ENCODE measurements at places on chromosomes 2 and 18.

DNA sequence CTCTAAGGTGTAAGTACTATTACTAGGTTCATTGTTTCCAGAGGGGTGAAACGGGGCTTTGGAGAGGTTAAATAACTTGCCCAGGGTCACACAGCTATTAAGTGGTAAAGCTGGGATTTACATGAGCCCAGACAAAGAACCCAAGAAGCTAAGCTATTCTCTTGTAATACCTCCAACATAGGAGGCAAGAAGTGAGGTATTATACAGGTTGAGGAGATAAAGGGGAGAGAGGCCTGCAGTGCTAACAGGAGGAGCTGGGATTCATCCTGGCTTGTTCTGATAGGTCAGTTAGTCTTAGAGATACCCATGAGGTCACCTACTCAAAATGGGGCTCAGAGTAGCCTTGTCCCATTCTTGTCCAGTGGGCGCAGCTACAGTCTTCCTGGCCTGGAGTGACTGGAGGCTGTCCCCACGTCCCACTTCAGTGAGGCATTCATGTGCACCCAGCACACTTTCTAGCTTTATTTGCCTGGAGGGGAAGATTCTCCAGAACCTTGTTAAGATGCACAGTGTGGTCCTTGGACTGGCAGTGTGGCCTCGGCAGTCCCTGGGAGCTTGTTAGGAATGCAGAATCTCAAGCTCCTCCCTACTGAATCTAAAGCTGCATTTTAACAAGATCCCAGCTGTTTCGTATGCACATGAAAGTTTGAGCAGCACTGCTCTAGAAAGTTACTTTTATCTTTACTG lies 63.5 kb downstream of the MEIS1 start:
- DNase-seq: no peak

DNA sequence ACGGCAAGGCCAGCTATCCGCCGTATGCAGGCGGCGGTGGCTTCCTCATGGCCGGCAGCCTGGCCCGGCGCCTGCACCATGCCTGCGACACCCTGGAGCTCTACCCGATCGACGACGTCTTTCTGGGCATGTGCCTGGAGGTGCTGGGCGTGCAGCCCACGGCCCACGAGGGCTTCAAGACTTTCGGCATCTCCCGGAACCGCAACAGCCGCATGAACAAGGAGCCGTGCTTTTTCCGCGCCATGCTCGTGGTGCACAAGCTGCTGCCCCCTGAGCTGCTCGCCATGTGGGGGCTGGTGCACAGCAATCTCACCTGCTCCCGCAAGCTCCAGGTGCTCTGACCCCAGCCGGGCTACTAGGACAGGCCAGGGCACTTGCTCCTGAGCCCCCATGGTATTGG lies 3.1 kb downstream of the B3GNT7 start:
- no peak for DNase-seq

DNA sequence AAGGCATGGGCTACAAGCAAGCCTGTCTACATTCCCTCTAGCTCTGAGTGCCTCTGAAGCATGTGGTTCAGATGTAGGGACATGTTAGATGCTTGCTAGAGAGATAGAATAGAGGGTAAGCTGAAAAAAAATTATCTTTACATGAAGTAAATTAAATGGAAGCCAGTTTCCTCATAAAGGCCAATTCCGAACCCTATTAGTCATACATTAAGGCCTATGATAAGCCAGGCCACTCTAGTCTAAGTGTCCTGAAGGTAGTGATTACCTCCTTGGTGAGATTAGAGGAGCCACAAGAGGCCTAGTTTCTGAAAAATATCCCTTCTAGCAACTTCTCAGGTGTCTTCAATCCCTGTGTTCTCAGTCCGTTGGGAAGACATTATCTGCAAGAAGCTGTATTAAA lies 72.4 kb upstream of the NPAS2 start:
- peak; percentile 28 for DNase-seq

GRCh38 chr18:32280188-32280783 lies 90.4 kb downstream of the MEP1B start:
- no peak for DNase-seq

DNA sequence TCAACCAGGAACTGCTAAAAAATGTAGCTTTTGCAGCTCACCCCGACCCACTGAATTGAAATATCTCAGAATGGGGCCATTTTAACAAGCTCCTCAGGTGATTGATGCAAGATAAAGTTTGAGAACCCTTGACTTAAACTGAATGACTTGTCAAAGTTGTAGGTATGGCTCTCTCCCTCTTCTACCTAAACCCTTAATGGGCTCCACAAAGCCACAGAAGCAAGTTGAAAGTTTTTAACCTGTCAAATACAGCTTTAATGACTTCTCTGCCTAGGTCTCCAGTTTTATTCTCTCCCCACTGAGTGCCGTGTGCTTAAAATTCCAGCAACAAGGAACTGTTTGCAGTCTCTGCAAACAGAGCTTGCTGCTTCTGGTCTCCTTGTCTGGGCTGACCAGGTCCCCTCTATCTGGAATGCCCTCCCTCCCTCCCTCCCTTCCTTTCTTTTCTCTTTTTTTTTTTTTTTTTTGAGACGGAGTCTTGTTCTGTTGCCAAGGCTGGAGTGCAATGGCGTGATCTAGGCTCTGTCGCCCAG lies 19.7 kb upstream of the RNF125 start:
- no peak for DNase-seq

- DNase-seq: no peak
Observed at GRCh38 chr2:215895330-215895729, 118.0 kb downstream of the MREG start.

- DNase-seq: no peak
Observed at GRCh38 chr2:106075048-106075447, 119.1 kb downstream of the UXS1 start.

DNA sequence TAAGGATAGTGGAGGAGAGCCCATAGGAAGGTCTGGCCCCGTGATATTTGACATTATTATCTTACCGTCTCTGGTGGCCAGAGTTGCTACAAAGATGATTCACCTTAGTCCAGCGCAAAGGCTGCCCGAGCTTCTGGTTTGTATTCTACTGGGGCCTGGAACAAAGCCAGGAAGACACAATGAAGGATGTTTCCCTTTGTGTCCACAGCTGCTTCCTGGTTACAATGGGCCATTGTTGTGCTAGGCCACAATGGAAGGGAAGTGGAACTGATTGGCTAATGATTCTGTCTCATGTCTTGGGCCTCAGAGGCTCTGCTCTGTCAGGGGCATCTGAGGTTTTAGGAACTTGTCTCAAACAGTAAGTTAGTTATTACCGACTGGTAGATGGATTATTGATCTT lies 132.2 kb downstream of the TDRD15 start:
- DNase-seq: peak; percentile 25

DNA sequence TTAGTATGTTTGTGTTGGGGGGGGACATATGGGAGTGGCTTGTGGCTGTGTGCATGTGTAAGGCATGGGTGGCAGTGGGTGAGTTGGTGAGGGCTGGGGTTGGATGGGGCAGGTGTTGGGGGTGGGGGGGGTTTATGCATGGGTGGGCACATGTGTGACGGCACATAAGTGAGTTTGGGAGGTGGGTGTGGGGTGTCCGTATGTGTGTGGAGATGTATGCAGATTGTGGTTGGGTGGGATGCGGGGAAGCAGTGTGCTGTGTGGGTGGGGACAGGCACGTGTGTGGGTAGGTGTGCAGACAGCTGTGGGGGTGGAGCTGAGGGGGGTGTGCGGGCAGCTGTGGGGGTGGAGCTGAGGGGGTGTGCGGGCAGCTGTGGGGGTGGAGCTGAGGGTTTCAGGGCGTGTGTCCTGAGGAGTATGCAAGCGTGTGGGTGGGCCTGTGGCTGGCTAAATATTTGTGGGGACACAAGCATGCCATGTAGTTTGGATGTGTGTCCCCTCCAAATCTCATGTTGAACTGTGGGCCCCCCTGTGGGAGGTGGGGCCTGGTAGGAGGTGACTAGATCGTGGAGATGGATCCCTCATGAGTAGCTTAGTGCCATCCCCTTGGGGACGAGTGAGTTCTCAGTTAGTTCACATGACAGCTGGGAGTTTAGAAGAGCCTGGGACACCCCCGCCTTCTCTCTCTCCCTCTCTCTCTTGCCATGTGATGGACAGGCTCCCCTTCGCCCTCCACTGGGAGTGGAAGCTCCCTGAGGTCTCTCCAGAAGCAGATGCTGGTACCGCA lies 59.4 kb downstream of the ANKMY1 start:
- DNase-seq: no peak

DNA sequence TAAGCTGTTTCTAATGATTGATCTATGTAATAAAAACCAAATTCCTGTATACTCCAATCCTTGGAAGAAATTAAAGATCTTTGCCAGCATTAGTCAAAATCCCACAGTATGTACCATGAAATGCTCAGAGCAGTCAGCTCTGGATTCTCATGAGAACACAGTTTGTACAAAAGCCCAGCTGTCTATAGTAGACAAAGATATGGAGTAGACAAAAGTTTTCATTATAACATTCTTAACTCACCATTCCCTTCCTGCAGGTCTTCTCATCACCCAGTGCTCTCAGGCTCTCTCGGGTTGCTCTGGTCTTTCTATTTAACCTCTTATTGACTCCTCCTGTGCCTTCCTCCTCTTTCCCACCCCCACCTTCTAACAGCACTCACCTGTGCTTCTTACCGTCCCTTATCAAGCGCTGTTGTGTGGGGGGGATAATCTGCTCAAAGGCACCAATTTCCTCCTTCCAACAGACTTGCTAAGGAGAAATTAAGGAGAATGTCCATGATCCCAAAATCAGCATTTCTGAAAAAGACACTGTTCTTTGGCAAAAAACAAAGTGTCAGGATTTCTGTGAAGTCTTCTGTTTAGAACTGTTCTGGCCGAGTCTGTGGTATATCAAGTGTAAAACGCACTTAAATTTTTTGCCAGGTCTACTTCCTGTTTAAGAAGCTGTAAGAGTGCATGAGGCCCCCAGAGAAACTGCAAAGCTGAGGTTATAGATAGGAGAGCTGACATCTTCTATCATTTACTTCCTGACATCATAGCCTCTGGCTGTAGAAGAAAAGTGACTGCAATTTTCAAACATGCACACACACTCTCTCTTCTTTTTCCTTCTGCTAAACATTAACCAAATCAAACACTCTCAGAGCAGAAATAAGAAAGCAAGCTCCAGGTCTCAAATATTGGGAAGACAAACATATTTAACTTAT lies 144.1 kb downstream of the EVA1A start:
- DNase-seq: no peak

GRCh38 chr2:151097128-151097527 lies 164.5 kb downstream of the RBM43 start:
- DNase-seq: no peak

DNA sequence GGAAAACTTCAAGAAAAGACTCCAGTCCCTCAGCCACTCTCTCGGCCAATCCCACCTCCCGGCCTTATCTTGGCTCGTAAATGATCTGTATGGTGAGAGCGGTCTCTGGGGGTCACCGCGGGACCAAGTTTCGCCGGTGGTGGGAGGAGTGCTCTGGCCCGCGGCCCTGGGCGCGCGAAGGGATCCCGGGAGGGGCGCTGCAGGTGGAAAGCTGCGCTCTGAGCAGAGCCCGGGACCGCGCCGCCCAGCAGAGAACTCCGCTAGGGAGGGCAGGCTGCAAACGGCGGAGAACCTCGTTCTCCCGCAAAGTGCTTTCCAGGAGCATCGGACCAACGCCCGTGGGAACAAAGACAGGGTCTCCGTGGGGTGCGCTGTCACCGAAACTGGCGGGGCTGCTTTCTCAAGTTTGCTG lies 622 bp downstream of the LRP2 start:
- no peak for DNase-seq

GRCh38 chr2:27255660-27256059 lies 7.2 kb downstream of the SLC30A3 start:
- DNase-seq: no peak

- DNase-seq: peak; percentile 21
Observed at GRCh38 chr2:143575340-143575739, 446.1 kb downstream of the ARHGAP15 start.

GRCh38 chr2:239770246-239770639 lies 254.9 kb downstream of the NDUFA10 start:
- no peak for DNase-seq

- no peak for DNase-seq
Observed at GRCh38 chr2:99727199-99727598, 237.4 kb upstream of the REV1 start.

DNA sequence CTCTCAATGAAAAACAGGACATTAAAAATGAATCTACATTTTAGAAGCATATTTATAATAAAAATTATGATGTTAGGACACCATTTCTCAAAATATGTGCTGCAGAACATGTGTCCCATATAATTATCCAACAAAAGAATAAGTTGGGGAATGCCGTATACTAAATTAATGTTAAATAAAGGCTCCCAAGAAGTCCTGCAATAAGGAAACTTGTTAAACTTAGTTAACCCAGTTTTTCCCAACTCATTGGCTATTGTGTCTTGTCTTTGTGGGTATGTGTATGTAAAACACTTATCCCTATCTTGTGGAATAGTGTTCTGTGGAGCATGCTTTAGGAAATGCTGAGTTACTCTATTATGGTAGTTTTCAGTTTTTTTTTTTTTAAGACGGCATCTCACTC lies 25.6 kb upstream of the GTF2A1L start:
- no peak for DNase-seq

DNA sequence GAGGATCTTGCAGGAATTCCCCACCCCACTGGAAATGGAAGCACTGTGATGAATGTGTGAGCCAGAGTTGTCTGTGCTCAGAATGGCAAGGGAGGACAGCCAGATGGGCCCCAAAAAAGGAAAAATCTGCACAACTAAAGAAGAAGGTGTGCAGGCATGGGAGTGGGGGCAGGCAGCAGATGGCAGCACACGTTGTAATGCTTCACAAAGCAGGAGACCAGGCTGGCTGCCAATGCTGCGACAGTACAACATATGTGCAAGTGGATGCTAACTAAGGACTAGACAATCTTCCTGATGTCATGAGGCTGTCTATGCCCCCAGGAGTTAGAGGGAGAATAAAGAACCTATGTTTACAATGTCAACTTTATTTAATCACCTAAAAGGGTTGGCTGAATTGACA lies 27.2 kb downstream of the ST6GAL2 start:
- no peak for DNase-seq

- peak; percentile 81 for DNase-seq
Observed at GRCh38 chr2:111667542-111668273, 216.3 kb downstream of the ANAPC1 start.

- no peak for DNase-seq
Observed at GRCh38 chr2:15728245-15728938, 136.7 kb downstream of the DDX1 start.

- no peak for DNase-seq
Observed at GRCh38 chr2:234917211-234917975, 34.4 kb upstream of the SH3BP4 start.

Measured in A172 (cell line).